ENCODE measurements at places on chromosomes 16 and 17.

GRCh38 chr16:84768061-84768807 is 51.6 kb upstream of the CRISPLD2 start:
- DNase-seq: peak; percentile 27

- no peak for DNase-seq
Measured at GRCh38 chr16:1863681-1864460, 8.1 kb downstream of the MEIOB start.

- no peak for DNase-seq
Measured at GRCh38 chr17:36525888-36526287, 8.8 kb downstream of the MYO19 start.

GRCh38 chr16:88888461-88889387 is 22.3 kb upstream of the PABPN1L start:
- no peak for DNase-seq

GRCh38 chr16:29996766-29997250 is 767 bp downstream of the INO80E start:
- DNase-seq: no peak

DNA sequence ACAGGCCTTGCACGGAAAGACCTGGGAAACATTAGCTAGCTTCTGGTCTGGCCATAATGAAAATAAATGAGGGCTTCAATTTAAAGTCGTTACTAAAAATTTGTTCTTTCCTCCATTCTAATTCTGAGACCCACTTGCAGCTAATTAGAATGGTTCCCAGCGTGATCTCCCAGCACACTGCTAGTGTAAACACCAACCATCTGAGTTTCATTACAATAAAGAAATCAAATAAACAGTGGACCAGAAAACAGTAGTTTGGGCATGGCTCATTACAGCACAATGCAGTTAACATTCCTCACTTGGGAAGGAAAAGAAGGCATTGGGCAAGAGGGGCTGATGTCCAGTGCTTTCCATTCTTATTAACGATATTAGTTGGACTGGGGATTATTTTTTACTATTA is 410.9 kb upstream of the SOX9 start:
- no peak for DNase-seq

DNA sequence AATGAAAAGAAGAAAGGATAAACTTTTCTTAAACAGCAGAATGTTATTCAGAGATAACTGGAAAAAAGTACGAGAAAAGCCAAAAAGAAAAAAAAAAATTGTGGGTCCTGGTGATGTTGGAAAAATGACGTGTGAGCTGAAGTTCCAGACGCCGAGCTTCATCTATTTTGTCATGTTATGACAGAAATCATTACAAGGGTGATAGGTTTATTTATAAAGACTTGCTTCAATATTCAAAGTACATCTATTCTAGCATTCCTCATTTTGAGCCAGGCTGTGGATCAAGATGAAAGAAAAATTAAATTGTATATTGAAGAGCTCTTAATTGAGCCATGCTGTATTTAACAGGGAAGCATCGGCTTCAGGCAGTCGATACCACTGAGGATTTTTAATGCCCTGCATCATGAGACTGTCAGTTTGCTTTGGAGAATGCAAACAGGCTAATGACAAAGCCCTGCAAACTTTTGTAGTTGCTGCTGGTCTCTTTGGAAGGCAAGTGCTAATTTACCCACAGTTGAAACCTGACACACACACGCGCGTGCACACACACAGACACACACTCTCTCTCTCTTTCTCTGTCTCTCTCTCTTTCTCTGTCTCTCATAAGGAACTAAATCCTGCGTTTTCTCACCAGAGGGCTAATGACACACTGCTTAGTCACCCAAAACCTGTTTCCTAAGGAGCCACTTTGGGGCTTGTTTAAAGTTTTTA is 110.7 kb downstream of the WWOX start:
- no peak for DNase-seq

DNA sequence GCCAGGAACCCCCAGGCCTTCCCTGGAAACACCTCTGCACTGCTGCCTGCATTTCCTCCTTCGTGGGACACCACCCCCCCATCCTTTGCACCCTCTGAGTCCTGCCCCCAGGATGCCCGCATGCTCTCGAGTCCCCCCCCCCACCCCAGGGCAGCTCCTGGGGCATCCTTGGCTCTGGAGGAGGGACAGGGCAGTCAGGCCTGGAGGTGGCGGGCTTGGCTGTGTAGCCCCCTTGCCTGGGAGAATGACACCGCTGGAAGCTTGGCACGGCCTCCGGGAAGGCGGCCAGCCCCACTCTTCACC is 98.9 kb upstream of the GSE1 start:
- DNase-seq: no peak

- no peak for DNase-seq
Measured at GRCh38 chr17:3712811-3713463, 10.8 kb upstream of the HASPIN start.

DNA sequence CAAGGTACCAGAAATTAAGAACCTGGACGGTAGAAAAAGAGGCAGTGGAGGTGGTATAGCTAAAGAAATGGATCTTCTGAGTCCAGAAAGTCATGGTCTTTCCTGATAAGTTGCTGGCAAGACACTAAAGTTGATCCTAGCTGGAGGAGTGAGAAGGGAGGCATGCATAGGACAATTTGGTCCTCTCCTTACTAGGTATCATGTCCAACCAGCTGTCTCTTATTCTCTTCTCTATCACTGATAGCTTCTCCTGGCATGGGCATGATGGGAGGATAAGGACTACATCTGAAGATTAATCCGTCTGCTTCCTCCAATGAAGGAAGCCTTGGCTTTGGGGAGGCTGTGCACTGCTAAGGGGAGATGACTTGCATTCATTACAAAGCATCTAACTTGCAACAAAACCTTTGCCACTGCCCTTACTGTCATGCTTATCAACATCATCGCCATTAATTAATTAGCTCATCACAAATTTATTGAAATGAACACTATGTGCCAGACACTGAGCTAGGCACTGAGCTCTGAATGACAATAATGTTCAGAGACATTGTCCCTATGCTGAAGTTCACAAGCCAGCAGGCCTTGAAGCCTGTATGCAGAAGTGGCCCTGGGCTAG is 3.1 kb upstream of the FAM117A start:
- DNase-seq: no peak

GRCh38 chr17:48051706-48052486 is 3.7 kb downstream of the NFE2L1 start:
- DNase-seq: peak; percentile 28

- DNase-seq: no peak
Measured at GRCh38 chr16:27427538-27427937, 25.6 kb downstream of the IL21R start.

- no peak for DNase-seq
Measured at GRCh38 chr16:70749681-70750601, 51.0 kb downstream of the VAC14 start.

DNA sequence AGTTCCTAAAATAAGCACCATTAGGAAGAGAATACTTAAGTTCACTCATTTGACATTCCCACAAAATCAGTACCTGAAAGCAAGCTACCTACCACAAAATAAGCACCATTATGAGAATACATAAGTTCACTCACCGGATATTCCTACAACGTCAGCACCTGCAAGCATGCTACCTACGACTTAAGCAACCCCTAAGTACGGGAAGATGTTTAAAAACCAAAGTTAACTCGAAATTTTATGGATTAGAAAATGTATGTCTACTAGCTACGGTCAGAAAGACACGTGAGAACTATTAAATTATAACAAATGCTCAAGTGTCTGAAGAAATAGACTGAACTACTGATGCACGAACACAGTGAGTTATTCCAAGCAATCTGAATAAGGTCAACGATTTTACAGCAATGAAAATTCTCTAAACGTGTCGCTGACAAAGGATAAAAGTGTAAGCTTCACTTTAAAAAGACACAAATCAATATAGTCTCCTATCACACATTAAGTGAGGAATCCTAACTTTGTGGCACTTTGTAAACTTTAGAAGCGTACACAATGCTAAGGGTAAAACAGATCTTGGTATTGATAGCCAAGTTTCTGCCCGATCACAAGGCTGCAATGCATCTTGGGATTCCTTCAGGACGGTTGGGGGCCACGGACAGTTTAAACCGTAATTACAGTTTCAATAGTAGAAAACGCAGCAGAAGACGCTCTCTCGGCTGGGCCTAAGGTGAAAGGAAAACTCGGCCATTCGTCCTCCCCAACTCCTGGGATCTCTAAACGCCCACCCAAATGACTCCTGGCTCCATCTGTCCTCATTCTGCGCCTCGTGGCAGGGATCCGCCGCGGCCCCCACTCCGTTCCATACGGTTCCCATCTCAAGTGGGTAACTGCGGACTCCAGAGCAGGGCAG is 1.3 kb downstream of the GSPT1 start:
- peak; percentile 49 for DNase-seq

- peak; percentile 62 for DNase-seq
Measured at GRCh38 chr16:15650698-15651171, 690 bp downstream of the NDE1 start.

DNA sequence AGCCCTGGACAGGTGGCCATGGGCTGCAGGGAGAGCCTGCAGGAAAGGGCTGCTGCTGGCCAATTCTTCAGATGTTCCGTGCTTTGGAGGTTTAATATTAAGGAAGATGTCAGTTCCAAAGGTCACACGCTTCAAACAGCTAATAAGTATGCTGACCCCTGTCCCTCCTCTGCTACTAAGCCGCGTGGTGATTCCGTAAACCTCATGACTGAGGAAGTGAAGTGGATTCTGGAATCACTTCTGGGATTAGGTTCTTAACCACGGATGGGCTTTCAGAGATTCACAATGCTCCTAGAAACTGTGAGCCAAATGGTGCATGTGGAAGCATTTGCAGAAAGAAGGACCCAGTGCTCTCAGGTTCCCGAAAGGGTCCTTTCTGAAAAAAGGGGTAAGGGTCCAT is 28.5 kb upstream of the ERN1 start:
- no peak for DNase-seq

- no peak for DNase-seq
Measured at GRCh38 chr17:40502716-40503115, 1.3 kb upstream of the TNS4 start.

- DNase-seq: no peak
Measured at GRCh38 chr16:28561557-28562187, 8.0 kb downstream of the SGF29 start.

DNA sequence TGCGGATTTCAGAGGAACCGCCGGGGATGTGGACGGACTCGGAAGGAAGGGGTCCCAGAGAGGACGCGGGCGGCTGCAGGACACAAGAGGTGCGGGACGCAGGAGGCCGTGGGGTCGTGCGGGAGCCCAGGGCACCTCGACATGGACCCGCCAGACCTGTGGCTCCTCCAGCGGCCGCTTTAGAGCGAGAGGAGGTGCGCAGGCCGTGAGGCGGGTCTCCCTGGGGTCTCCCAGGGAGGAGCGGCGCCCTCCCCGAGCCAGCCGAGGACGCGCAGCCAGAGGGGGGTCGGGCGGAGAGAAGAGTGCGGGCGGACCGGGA is 6.8 kb upstream of the FLYWCH1 start:
- no peak for DNase-seq

DNA sequence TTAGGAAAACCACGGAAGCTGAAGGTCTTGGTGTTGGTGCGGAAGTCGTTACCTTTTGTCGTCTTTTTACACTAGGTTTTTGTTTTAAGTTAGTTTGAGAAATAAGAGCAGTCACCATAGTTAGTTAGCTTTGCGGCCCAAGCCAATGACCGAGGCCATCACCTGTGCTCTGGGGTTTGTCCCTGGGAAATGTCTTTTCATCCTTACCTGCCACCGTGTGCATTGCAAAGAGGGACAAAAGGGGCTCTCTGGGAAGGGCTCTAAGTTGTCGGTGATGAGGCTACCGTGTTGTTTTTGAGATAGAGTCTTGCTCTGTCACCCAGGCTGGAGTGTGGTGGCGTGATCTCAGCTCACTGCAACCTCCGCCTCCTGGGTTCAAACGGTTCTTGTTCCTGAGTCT is 49.8 kb downstream of the NDE1 start:
- no peak for DNase-seq

Data from CD4-positive, alpha-beta T cell treated with Interleukin-1 beta for 1 hour (primary cell).